ENCODE measurements at places on chromosomes 12 and 14.
A peak's percentile ranks its signal among the peaks of the same experiment; 100 is the strongest.

DNA sequence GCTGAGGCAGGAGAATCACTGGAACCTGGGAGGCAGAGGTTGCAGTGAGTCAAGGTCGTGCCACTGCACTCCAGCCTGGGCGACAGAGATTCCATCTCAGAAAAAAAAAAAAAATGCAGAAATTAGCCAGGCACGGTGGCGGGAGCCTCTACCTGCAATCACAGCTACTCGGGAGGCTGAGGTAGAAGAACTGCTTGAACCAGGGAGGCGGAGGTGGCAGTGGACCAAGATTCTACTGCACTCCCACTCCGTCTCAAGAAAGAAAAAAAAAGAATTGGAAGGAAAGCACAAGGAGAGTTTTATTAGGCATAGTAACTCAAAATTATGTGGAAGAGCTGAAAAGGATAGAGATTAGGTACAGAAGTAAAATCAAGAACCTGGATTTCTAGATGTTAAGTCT is 20.8 kb upstream of the AMHR2 start:
- peak; percentile 77 for DNase-seq

DNA sequence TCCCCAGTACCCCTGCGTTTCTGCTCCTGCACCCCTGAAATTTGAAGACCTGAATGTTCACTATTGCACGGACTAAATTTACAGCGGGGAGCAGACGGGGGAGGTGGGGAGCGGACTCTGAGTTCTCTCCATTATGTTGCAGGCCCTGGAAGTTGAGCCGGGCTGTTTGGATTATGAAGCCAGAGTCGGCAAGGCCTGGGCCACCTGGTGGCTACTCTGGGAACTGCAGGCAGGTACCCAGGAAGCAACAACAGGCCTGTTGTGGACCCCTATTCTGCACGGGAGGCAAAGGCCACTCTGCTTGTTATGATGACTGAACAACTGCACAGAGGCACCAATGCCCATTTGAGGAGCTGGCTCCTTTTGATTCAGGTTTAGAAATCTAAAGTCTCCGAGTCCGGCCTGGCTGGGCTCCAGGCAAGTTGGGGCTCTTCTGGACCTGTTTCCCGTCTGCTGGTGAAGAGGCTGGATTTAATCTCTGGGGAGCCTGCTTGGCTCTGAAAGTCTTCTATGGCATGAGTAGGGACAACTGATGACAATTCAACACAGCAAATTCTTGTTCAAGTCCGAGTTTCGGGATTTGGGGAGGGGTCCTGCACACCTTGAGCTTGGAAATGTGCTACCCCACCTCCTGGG is 34.1 kb upstream of the FAM181A start:
- DNase-seq, result peak; percentile 82

DNA sequence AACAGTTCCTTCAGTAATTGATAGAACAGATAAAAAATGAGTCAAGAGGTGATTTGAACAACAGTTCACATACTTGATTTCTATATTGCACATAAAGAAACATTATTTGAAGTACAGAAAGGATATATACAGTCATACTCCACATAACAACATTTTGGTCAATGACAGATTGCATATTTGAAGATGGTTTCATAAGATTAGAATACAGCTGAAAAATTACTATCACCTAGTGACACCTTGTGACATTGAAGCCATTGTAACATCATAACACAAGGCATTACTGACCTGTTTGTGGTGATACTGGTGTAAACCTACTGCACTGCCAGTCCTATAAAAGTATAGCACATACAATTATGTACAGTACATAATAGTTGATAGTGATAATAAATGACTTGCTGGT is 43.1 kb upstream of the ABCC9 start:
- DNase-seq, result no peak

DNA sequence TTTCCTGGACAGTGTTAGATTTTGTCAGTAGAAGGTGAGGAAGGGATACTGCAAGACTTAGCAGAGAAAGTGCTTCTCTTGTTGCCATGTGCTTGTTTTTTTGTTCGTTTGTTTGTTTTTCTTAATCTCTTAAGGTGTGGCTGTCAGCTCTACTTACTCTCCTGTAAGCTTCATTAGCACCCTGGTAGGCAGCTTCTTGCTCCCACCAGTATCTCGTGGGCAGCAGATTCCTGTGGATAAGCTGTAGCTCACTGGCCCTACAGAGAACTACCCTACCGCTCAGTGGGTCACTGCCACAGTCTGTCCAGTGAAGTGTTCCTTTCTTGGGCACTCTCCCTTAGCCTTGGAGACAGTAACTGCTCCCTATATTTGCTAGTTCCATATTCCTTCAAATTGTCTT is 30.1 kb downstream of the VRK1 start:
- DNase-seq, result no peak

- DNase-seq, result no peak
Measured at GRCh38 chr14:49106741-49107667, 479.2 kb downstream of the RPS29 start.

- peak; percentile 85 for DNase-seq
Measured at GRCh38 chr12:2853626-2854025, 3.2 kb downstream of the TEX52 start.

- DNase-seq, result no peak
Measured at GRCh38 chr12:75419841-75420240, 29.0 kb downstream of the GLIPR1L2 start.

- DNase-seq, result no peak
Measured at GRCh38 chr12:54549774-54550451, 512 bp downstream of the PDE1B start.

DNA sequence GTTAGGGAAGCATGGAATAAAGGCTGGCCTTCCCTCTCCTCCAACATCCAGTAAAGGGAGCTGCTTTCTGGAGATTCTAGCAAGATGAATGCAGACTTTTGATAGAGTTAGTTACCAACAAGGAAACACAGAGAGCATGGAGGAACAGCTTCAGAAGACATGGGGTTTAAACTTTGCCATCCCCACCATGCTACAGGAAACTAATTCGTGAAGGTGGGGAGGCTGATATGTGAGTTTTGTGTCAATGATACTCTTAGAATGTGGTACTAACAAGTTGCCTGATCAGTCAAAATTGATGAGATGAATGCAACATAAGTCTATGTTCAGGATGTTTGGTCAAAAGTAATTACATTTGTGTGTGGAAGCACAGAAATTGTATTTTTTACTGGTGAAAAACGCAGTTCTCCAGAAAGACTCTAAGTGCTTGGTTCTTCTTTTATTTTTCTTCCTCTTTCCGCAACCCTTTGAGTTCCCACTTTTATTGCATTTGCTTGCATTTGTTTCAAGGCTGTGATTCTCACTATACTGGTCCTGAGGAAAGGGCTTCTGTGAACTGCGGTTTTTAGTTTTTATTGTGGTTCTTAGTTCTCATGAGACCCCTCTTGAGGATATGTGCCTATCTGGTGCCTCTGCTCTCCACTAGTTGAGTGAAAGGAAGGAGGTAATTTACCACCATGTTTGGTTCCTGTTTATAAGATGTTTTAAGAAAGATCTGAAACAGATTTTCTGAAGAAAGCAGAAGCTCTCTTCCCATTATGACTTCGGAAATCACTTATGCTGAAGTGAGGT is at the start of gene CLEC4A:
TSS of gene CLEC4A (plus strand) at position 494 of the 789 bp plus-strand sequence. CDS start at position 756, 262 bp downstream.
- no peak for DNase-seq

DNA sequence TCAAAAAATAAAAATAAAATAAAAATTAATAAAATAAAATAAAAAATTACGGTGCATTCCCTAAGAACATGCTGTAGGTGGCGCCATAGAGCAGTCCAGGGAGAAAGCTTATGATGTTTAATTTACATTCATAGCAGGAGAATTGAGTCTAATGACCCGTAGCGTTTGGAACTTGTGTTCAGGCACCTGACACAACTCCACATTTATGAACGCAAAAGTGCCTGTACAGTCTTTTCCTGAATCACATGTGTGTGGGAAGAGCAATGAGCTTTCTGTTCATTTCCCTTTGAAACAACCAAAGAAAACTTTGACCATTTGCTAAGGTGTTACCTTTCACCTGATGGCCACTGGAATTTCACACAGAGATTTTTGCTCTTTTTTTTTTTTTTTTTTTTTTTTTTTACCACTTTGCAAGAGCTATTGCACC is 60.6 kb upstream of the KCNA1 start:
- DNase-seq, result no peak

DNA sequence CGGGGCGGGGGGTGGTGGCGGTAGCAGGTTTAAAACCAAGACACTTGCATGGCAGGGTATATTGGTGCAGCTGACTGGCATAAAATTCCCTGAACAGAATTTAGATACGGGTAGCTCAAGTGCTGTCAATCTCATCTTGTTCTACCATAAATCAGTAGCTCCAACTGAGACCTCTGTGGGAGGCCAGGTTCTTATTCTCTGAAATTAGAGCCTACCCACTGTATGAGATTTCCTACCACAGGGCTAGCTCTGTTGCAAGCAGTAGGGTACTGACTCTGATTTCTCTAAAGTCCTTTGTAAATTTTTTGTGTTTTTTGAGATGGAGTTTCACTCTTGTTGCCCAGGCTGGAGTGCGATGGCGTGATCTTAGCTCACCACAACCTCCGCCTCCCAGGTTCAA is 3.3 kb upstream of the RPLP0 start:
- DNase-seq, result no peak

- DNase-seq, result no peak
Measured at GRCh38 chr12:101604132-101604531, 9.4 kb downstream of the MYBPC1 start.

DNA sequence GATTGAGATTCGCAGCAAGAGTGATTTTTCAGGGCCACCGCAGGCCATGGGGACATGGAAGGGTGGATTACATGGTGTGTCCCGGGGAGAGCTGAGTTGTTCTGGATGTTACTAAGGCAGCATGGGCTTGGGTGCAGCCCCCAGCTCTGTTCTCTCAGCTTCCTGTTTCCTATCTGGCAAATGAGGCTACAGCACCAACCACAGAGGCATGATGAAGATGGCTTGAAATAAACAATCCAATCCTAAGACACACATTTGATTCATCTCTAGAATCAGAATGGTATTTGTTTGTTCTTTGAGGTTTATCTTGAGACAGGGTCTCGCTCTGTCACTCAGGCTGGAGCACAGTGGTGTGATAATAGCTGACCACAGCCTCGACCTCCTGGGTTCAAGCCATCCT is 21.6 kb downstream of the GLTP start:
- no peak for DNase-seq

DNA sequence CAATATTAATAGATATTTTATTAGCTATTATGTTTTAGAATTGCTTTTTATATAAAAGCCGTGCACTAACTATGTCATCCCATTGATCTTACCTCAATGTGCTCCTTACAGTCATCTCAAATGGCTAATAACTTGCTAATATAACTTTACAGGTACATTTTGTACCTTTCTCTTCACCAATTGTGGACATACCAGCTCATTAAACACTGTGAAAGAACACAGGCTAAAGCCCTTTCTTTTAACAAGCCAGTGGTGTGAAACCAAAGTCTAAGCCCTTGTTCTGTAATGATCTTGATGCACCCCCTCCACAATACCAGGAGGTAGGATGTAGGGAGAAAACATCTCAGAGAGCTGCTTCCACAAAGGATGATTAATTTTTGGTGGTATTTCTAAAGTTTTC is 675.3 kb upstream of the USP15 start:
- no peak for DNase-seq

GRCh38 chr12:25887367-25887766 is 71.1 kb upstream of the RASSF8 start:
- no peak for DNase-seq

GRCh38 chr14:92397150-92397952 is 74.4 kb downstream of the SLC24A4 start:
- no peak for DNase-seq
